ENCODE measurements at places on chromosomes 7 and 10.

GRCh38 chr7:15747301-15747700 is 60.8 kb upstream of the MEOX2 start:
- no peaks in the 10 kb centered on the region for H3K36me3 ChIP-seq
- H3K4me3 ChIP-seq, result no peak overlapping the region
- no peaks in the 10 kb centered on the region for H3K27me3 ChIP-seq
- H3K27ac ChIP-seq, result no peak overlapping the region
- H3K4me1 ChIP-seq, result no peaks in the 10 kb centered on the region

DNA sequence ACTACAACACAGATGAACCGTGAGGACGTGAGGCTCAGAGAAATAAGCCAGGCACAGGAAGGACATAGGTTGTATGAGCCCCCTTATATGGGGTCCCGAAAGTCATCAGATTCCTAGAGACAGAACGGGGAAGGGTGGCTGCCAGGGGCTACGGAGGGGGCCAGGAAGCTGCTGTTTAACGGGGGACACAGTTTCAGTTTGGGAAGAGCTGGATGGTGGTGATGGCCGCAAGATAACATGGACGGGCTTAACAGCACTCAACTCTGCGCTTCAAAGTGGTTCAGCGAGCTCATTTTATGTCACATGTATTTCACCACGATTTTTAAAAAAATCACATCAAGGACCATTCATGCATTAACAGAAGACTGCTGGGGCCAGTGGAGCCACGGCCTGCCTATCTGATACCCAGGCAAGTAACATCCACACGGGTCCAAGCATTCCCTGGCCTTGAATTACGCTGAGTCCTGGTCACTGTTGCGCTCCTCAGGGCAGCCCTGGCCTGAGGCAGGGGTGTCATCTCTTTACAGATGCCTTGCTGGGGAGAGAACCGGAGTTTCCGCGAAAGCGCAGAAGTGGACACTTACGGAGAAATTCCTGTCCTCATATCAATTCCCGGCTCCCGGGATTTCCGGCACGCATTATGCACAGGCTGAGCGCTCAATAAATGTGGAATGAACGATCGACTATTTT is 1.5 kb downstream of the CARD11 start:
- no peaks in the 10 kb centered on the region for H3K36me3 ChIP-seq
- no peak for DNase-seq
- H3K27me3 ChIP-seq, result no peaks in the 10 kb centered on the region
- peaks cover 2% of the 10 kb centered on the region for H3K4me1 ChIP-seq
- no peak overlapping the region for H3K4me3 ChIP-seq

GRCh38 chr7:22726907-22727713 is at the start of gene IL6:
Gene IL6, plus strand, starts transcription at chr7:22727200. Its CDS starts 63 bp downstream, at chr7:22727263.
- H3K27me3 ChIP-seq, result no peaks in the 10 kb centered on the region
- no peak for DNase-seq
- peaks cover 4% of the 10 kb centered on the region for H3K4me1 ChIP-seq
- H3K4me3 ChIP-seq, result no peak within 1 kb of the TSS

- H3K4me1 ChIP-seq, result peaks cover 17% of the 10 kb centered on the region
- H3K27ac ChIP-seq, result no peak overlapping the region
- H3K4me3 ChIP-seq, result peak overlapping the region; percentile 89
- no peak for DNase-seq
Measured at GRCh38 chr7:114086537-114086913, 167.7 kb upstream of the PPP1R3A start.

GRCh38 chr10:74888962-74889661 is 62.7 kb downstream of the KAT6B start:
- no peak for DNase-seq
- no peak overlapping the region for H3K4me3 ChIP-seq
- H3K36me3 ChIP-seq, result no peaks in the 10 kb centered on the region
- H3K4me1 ChIP-seq, result peaks cover 2% of the 10 kb centered on the region

DNA sequence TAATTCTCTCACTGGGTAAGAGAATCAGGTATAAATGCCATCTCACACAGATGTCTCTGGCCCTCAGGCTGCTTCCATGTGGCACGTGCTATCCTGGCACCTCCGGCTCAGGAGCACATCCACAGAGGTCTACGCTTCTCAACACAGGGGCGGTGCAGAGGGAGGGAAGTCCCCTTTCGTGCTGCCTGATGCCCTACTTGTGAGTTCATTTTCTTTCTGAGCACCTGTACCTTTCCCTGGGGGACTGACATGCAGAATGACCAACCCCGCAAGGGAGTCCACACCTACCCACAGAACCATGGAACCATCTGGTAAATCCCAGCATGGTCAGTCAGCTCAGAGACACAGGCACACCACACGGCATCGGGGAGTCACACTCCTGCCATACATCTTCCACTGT is 99.0 kb upstream of the SAMD8 start:
- H3K27me3 ChIP-seq, result no peaks in the 10 kb centered on the region
- DNase-seq, result no peak
- no peaks in the 10 kb centered on the region for H3K36me3 ChIP-seq

- H3K27ac ChIP-seq, result no peak overlapping the region
- H3K27me3 ChIP-seq, result no peaks in the 10 kb centered on the region
- H3K4me1 ChIP-seq, result no peaks in the 10 kb centered on the region
- H3K4me3 ChIP-seq, result no peak overlapping the region
Measured at GRCh38 chr7:29202651-29203069, 8.1 kb downstream of the CHN2 start.

- no peak for DNase-seq
- no peaks in the 10 kb centered on the region for H3K4me1 ChIP-seq
- no peak overlapping the region for H3K27ac ChIP-seq
- H3K4me3 ChIP-seq, result no peak overlapping the region
- H3K27me3 ChIP-seq, result no peaks in the 10 kb centered on the region
Measured at GRCh38 chr7:83270407-83270806, 107.7 kb upstream of the PCLO start.

DNA sequence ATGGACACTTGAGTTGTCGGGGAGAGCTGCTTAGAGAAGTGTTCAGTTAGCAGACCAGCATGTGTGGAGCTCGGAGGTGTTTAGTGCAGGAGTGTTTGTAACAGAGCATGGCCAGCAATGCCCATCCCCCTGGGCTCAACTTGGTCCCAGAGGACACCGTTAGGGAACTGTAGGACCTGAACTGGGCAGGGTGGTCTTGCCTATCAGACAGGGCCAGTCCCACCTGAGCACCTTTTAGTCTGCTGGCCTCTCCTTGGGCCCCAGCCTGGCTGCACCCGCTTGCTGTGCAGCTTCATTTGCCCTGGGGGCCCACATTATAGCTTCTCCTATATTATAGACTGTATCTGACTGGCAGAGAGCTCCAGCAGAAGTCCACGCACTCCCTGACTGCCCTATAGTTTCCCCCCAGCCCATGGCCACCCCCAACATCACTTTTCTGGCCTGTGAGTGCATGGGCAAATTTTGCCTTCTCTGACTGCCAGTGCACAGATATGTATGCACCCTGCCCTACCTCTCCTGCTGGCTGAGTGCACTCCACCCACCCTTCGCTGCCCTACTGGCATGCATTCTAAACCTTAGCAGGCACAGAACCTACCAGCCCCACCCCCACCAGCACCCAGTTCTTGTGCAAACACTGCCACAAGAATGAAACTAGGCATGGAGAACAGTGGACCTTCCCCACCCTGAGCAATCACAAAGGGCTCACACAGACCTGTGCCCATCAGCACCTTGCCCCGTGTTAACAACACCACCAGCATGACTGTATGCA is 1030.6 kb upstream of the GHITM start:
- H3K4me3 ChIP-seq, result no peak overlapping the region
- no peaks in the 10 kb centered on the region for H3K4me1 ChIP-seq
- no peaks in the 10 kb centered on the region for H3K27me3 ChIP-seq
- H3K36me3 ChIP-seq, result no peaks in the 10 kb centered on the region
- no peak overlapping the region for H3K27ac ChIP-seq

- no peaks in the 10 kb centered on the region for H3K27me3 ChIP-seq
- DNase-seq, result no peak
- no peaks in the 10 kb centered on the region for H3K36me3 ChIP-seq
Measured at GRCh38 chr7:20198260-20198659, 18.9 kb downstream of the MACC1 start.

- no peak overlapping the region for H3K27ac ChIP-seq
- H3K4me1 ChIP-seq, result no peaks in the 10 kb centered on the region
- no peaks in the 10 kb centered on the region for H3K36me3 ChIP-seq
- no peak overlapping the region for H3K4me3 ChIP-seq
- no peaks in the 10 kb centered on the region for H3K27me3 ChIP-seq
- no peak for DNase-seq
Measured at GRCh38 chr10:28072573-28072972, 73.7 kb upstream of the ODAD2 start.

GRCh38 chr10:61463035-61463909 is 10.1 kb upstream of the TMEM26 start:
- DNase-seq, result no peak
- no peaks in the 10 kb centered on the region for H3K4me1 ChIP-seq
- H3K4me3 ChIP-seq, result no peak overlapping the region
- H3K27me3 ChIP-seq, result no peaks in the 10 kb centered on the region
- H3K27ac ChIP-seq, result no peak overlapping the region

GRCh38 chr10:132100091-132100481 is 34.3 kb downstream of the JAKMIP3 start:
- no peak for DNase-seq
- no peaks in the 10 kb centered on the region for H3K27me3 ChIP-seq
- no peak overlapping the region for H3K27ac ChIP-seq
- H3K36me3 ChIP-seq, result no peaks in the 10 kb centered on the region
- no peak overlapping the region for H3K4me3 ChIP-seq

DNA sequence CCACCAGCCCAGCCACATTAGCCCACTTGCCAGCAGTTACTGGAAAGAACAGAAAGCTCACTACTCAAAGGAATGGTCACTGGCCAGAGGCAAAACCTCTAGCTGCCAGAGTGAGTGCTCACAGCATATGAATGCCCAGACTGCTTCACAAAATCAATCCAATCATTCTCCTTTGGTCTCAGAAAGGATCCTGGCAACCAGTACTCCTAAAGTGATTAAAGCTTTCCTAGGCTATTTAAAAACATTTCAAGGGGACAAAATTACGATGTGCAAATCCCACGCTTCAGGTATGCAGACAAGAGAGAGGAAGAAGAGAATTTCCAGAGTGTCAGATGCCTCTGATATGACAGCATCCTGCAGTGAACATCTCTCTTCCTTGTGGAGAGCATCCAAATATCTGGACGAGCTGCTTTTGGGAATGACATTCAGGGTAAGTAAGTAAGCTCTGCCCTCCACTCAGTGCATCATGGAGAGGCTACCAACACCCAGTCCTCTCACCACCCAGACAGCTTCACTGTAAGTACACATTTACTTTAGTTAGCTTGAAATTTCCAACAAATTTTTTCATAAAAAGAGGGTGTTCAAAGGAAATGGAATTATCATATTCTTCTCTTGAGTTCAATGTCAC is 25.1 kb downstream of the ICA1 start:
- no peaks in the 10 kb centered on the region for H3K27me3 ChIP-seq
- no peaks in the 10 kb centered on the region for H3K4me1 ChIP-seq
- no peaks in the 10 kb centered on the region for H3K36me3 ChIP-seq

DNA sequence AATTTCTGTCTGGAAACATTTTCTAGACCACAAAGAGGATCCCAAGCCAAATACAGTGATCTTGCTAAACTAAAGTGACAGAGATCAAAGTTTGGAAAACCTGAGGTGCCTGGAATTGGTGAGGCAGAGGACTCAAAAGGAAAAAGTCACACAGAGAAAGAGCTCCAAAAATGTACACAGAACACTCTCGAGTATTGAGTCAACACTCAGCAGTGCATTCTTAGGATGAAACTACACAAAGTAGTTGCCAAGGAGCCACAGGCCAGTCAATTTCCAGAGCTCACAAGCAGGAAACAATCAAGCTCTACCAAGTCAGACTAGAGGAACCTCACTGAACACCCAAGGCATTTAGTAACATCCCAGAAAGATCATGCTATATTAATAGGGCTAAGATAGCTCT is 61.3 kb downstream of the MICU1 start:
- DNase-seq, result no peak
- peaks cover 7% of the 10 kb centered on the region for H3K36me3 ChIP-seq
- no peak overlapping the region for H3K27ac ChIP-seq
- H3K27me3 ChIP-seq, result no peaks in the 10 kb centered on the region

DNA sequence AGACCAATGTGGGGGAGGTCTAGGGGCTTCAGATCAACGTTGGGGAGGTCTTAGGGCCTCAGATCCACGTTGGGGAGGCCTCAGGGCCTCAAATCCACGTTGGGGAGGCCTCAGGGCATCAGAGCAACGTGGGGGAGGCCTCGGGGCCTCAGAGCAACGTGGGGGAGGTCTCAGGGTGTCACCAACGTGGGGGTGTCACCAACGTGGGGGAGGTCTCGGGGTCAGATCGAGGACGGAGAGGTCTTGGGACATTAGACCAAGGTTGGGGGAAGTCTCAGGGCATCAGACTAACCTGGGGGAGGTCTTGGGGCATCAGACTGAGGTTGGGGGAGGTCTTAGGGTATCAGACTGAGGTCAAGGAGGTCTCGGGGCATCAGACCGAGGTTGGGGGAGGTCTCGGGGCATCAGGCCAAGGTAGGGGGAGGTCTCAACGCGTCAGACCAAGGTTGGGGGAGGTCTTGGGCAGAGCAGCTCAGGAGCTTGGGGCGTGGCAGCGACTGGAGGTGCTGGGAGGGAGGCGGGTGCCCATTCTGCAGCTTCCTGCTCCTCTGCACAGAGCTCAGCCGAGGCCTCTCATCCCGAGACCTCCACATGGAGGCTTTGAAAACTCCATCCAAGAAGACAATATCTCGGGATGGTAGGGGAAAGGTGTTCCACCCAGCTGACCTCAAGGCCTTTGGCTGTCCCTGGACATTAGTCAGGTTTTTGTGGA is 159.8 kb downstream of the WDR37 start:
- no peaks in the 10 kb centered on the region for H3K36me3 ChIP-seq
- H3K27ac ChIP-seq, result no peak overlapping the region
- H3K4me3 ChIP-seq, result no peak overlapping the region
- DNase-seq, result no peak
- no peaks in the 10 kb centered on the region for H3K27me3 ChIP-seq
- no peaks in the 10 kb centered on the region for H3K4me1 ChIP-seq

DNA sequence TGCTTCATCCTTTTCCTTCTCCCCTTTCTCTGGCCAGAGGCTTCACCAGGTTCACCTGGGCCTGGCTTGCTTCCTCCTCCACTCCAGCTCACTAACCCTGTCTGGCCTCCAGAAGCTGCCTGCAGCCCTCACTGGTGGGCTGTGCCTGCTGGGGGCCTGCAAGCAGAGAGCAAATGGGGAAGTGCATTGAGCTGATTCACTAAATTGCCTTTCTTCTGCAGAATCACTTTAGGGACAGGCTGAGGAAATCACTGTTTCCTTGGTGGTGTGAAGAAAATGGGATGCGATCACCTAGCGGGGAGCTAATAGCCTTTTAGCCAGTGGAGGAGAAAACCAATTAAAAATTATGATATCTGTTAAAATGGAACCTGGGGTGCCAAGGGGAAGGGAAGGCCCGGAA is 3.0 kb downstream of the RET start:
- DNase-seq, result no peak
- H3K4me1 ChIP-seq, result peaks cover 1% of the 10 kb centered on the region
- peaks cover 77% of the 10 kb centered on the region for H3K27me3 ChIP-seq
- no peaks in the 10 kb centered on the region for H3K36me3 ChIP-seq
- no peak overlapping the region for H3K27ac ChIP-seq

GRCh38 chr7:17126413-17127268 is 171.8 kb upstream of the AHR start:
- H3K27me3 ChIP-seq, result no peaks in the 10 kb centered on the region
- peaks cover 10% of the 10 kb centered on the region for H3K4me1 ChIP-seq
- H3K36me3 ChIP-seq, result no peaks in the 10 kb centered on the region
- no peak overlapping the region for H3K4me3 ChIP-seq

GRCh38 chr7:134874407-134874806 is 95.0 kb downstream of the CALD1 start:
- no peak for DNase-seq
- no peaks in the 10 kb centered on the region for H3K27me3 ChIP-seq
- no peaks in the 10 kb centered on the region for H3K4me1 ChIP-seq
- no peak overlapping the region for H3K27ac ChIP-seq
- no peak overlapping the region for H3K4me3 ChIP-seq
- no peaks in the 10 kb centered on the region for H3K36me3 ChIP-seq

GRCh38 chr10:6177880-6178281 is 24.9 kb upstream of the PFKFB3 start:
- H3K27ac ChIP-seq, result no peak overlapping the region
- H3K4me3 ChIP-seq, result no peak overlapping the region
- H3K36me3 ChIP-seq, result no peaks in the 10 kb centered on the region
- H3K27me3 ChIP-seq, result no peaks in the 10 kb centered on the region
- H3K4me1 ChIP-seq, result peaks cover 3% of the 10 kb centered on the region
- DNase-seq, result no peak

All from neuronal stem cell (in vitro differentiated cells).